Activated T-cell treated with anti-CD3 and anti-CD28 coated beads for 24 hours (primary cell): ENCODE measurements at places on chromosomes 16 and 17.

GRCh38 chr17:31649302-31649701, 209.7 kb downstream of the COPRS start:
- DNase-seq, result no peak

GRCh38 chr17:45732926-45733505, 51.1 kb upstream of the CRHR1 start:
- no peak for DNase-seq

GRCh38 chr17:4177806-4178205, 34.8 kb downstream of the CYB5D2 start:
- DNase-seq, result no peak

DNA sequence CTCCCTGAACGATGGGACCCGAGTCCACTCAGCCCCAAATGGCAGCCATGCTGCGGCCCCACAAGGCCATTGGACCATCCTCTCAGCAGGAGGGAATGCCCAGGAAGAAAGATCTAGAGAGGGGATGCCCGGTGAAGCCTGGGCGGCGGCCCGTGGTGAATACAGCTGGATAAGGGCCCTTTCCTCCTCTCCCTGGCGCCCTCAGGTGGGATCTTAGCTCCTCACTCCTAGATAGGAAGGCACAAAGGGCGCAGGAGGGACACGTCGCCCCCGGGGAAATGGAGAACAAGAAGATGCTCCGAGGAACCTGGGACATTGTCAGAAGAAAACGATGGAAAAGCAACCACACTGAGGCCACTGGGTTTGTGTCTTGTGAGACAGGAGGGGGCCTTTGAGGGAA, 2.5 kb downstream of the CD300C start:
- no peak for DNase-seq

DNA sequence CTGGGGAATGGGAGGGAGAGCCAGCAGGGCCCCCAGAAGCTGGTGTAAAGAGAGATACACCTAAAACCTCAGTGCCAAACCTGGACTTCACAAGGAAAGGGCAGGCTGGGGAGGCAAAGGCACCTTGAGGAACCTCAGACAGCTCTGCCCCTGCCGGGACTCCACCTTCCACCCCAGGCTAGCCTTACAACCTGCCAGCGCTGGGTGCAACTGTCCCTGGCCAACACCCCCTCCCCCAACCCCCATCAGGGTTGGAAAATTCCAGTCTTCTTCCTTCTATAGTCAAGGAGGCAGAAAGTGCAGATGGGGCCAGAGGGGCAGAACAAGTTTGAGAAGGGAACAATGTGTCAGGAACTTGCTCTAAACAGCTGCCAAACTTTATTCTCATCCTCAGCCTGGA, 2.2 kb downstream of the YBX2 start:
- no peak for DNase-seq

- no peak for DNase-seq
These were observed 13.1 kb upstream of the FAAP100 start for GRCh38 chr17:81565231-81565630.

DNA sequence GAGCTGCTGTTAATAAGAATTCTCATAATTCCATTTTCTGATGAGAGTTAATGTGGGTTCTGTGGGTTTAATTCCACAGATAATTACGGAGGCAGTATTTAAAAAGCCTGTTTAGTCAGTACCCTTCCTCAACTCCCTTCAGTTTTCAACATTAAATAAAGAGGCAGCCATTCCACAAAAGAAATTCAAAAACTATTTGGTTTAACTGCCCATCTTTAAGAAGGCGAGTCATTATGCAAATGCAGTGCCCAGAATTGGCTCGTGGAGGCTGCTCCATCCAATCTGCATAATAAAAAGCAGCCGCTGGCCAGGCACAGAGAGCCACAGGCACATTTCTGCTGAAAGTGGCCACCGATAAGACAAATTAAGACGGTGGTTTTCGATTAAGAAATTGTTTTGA, 194.4 kb upstream of the TOX3 start:
- no peak for DNase-seq

DNA sequence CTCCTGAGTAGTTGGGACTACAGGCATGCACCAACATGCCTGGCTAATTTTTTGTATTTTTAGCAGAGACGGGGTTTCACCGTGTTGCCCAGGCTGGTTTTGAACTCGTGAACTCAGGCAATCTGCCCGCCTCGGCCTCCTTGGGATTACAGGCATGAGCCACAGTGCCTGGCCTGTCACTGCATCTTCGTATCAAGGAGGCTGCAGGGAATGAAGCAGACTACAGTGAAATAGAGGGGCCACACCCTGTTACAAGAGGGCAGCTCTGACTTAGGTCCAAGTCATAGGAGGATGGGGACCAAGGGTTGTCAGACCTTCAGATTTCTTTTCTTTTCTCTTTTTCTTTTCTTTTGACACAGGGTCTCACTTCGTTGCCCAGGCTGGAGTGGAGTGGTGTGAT, 28.7 kb downstream of the FA2H start:
- no peak for DNase-seq

- DNase-seq, result no peak
These were observed 5.2 kb downstream of the KCNG4 start for GRCh38 chr16:84234321-84235241.

GRCh38 chr16:11639925-11640899, 28.0 kb upstream of the SNN start:
- DNase-seq, result no peak

- no peak for DNase-seq
These were observed 6.9 kb downstream of the LMF1 start for GRCh38 chr16:963913-964312.

DNA sequence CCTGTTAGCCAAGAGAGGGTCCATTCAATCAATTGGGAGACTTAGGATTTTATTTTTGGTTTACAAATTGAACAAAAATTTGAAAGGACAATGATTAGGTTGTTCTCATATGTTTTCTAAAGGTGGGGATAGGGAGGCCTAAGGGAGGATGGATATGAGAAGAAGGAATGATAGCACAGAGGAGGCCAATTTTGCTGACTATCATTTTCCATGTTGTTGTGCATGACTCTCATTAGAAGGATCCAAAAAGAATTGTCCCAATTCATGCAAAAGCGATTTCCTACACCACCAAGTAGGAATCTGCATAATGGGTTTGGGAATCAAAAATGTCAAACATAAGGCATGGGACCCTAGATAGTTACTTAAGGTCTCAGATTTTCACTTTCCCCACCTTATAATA, 524.8 kb downstream of the KIF2B start:
- DNase-seq, result no peak

GRCh38 chr16:12529582-12529981, 274.1 kb downstream of the CPPED1 start:
- DNase-seq, result no peak

DNA sequence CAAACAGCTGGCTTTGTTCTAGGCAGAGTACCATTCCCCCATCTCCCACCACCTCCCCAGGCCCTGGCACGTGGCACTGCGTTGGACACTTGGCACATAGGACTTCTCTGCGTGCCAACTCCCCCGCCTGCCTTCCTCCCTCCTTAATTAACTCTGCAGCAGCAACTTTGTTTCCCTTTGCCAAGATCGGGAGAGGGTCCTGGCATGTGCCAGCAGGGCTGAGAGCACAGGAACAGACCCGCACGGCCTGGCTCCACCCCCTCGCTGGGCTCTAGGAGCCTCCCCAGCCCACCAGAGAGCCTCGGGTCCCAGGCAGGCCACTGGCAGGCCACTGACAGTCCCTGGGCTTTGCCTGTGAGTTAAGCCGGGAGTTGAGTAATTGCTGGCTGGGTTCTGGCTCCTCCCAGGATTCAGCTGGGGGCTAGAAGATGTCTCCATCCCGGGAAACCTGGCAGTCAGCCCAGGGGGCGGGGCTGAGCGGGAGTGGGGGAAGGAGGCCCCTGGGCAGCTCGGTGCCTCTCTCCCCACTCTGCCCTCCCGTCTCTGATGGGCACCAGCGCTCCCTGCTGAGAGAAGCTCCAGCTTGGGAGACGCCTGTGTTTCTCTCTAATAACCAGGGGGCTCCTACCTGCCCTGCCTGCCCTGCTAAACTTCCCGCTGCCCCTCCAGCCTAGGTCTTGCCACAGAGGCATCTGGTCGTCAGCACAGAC, 224.0 kb upstream of the TNRC6C start:
- no peak for DNase-seq

- DNase-seq, result no peak
These were observed 204.0 kb upstream of the CCL2 start for GRCh38 chr17:34051046-34051445.

DNA sequence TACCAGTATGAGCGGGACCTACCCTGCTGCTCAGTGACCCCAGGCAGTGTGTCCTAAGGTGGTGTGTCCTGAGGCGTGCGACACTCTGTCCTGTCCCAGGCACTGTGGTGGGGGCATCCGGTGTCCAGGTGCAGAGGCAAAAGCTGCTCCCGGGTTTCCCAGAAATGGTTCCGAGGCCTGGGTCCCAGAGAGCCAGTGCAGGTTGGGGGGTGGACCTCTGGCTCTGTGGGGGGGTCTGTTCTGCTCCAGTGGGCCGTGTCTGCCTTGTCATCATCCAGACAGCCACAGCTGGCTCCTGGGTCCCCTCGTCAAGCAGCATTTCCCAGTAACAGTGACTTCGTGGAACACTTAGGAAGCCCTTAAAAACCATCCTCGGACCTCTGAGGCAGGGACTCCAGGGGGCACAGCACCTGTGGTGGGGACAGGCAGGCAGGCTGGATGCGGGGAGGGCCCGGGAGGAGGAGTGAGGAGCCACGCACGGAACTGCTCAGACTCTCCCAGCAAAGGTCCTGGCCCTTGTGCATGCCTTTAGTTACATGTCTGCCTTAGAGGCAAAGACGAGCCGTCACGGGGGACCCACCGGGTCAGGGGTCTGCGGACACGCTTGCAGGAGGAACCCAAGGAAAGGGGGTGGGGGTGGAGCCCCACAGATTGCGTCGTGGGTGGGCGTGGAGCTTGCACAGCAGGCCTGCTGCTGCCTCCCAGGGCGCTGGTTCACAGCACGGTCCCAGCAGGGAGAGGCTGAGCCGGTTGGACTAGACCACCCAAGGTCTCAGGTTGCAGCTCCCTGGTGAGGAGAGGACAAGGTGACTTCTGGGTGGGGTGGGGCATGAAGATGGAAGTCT, 5.6 kb downstream of the SLC16A3 start:
- DNase-seq, result no peak

DNA sequence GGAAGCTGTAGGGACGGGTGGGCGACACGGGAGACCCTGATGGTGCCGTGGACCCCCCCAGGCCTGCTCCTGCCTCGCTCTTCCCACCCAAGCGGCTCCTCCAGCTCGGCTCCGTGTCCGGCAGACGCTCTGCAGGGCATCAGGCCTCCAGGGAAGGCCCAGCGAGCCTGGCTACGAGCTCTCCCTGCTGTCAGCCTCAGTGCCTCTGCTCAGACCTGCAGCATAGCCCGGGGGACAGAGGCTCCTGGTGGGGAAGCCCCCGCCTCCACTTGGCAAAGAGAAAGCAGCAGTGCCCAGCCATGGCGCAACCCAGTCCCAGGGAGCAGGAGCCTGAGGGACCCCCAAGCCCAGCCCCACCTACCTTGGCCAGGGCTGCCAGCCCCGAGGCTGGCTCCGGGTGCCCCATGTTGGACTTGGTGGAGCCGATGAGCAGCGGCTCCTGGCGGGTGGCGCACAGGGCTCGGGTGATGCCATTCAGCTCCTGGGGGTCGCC, 5.9 kb downstream of the FASN start:
- no peak for DNase-seq

DNA sequence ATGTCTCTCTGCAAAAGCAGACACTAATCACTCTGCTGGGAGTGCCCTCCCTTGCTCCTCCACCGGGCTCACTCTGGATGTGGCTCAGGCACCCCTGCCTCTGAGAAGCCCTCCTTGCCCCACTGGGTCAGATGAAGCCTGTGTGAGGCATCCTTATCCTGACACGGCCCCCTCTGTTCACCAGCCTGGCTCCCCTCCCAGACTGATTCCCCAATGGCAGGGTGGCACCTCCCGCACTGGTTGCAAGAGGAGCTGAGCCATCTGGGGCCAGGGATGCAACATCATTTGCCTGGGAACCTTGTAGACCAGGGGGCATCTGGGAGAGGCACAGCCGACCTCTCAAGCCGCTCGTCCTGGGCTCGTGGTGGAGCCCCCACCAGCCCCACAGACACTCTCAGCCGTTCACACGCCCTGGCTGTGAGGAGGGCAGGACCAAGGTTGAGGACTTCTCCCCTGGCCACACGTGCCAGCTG, 6.7 kb downstream of the SMTNL2 start:
- DNase-seq, result no peak

DNA sequence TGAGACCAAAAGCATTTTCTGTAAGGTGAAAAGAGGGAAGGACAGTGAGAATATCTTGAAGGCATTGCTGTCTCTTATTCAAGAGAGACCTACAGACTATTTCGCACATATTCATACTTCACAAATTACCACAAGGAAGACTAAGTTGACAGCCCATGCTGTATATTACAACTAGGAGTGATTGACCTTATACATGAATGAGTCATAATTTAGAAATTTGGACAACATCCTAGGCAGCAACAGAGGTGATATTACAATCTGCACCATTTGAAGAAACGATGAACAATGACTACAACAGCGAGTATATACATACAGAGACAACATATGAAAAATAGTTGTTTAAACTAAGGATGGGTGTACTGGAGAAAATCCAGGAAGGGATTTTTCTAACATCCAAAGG, 971.7 kb downstream of the CDH11 start:
- no peak for DNase-seq

GRCh38 chr17:28811651-28812090, 30.9 kb downstream of the FAM222B start:
- DNase-seq, result no peak

DNA sequence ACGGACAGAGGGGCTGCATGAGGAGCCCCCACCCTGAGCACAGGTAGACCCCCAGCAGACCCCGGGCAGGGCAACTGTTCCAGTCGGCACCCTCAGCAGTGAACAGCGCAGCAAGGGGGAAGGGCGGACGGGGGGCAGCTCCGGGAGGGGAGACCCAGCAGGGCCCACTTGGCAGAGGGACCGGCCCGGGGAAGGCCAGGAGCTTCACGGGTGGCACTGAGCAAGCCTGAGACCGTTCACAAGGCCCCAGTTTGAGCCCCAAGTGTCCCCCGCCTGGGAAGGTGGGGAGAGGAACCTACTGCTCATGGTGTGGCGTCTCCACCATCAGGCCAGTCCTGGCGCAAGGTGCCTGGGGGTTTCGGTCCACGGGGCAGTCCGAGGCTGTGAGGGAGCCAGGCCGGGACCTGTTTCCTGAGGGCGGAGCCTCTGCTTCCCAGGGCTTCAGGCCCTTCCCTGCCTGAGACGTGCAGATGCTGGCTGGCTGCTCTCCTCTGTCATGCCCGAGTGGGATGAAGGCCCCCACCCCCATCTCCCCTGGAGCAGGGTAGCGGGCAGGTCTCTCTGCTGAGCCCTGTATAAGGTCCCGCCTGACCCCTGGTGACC, 54.4 kb upstream of the GNG13 start:
- no peak for DNase-seq

DNA sequence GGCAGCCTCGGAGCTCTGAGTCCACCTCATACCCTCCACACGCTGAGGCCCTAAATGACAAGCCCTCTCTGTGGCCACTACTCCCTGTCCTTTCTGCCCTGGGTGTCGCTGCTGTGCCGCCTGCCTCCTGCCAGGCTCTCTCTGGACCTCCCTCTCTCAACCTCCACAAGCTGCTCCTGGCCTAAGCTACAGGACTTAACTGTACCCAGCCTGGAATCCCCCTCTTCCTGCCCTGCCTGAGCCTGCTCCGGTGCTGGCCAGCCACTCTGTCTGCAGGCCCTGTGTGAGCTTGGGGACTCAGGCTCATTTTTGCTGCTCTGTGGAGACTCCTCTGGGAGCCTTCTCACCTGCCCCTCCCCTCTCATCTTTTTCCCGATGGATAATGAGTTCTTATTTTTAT, 21.5 kb downstream of the IFT140 start:
- no peak for DNase-seq

- DNase-seq, result peak; percentile 16
These were observed at the start of gene PLLP for GRCh38 chr16:57284209-57284951. PLLP (minus strand) TSS chr16:57284672; CDS start chr16:57284540, 132 bp downstream.

- DNase-seq, result no peak
These were observed 670 bp downstream of the RPS2 start for GRCh38 chr16:1963806-1964505.

- DNase-seq, result peak; percentile 49
These were observed 23.6 kb downstream of the SEZ6 start for GRCh38 chr17:28982131-28982793.
